Stimulated activated CD8-positive, alpha-beta memory T cell treated with anti-CD3 and anti-CD28 coated beads, Interleukin-7, amount 100 ng/mL, for 48 hours (primary cell): ENCODE measurements at places on chromosomes 11 and 22.

GRCh38 chr22:38314933-38315822 is 2.1 kb downstream of the CSNK1E start:
- DNase-seq: no peak

- peak; percentile 88 for DNase-seq
Observed at GRCh38 chr22:17084554-17085276, at the start of gene IL17RA. TSS of gene IL17RA (plus strand) at chr22:17085000. CDS start at chr22:17085092, 92 bp downstream.

DNA sequence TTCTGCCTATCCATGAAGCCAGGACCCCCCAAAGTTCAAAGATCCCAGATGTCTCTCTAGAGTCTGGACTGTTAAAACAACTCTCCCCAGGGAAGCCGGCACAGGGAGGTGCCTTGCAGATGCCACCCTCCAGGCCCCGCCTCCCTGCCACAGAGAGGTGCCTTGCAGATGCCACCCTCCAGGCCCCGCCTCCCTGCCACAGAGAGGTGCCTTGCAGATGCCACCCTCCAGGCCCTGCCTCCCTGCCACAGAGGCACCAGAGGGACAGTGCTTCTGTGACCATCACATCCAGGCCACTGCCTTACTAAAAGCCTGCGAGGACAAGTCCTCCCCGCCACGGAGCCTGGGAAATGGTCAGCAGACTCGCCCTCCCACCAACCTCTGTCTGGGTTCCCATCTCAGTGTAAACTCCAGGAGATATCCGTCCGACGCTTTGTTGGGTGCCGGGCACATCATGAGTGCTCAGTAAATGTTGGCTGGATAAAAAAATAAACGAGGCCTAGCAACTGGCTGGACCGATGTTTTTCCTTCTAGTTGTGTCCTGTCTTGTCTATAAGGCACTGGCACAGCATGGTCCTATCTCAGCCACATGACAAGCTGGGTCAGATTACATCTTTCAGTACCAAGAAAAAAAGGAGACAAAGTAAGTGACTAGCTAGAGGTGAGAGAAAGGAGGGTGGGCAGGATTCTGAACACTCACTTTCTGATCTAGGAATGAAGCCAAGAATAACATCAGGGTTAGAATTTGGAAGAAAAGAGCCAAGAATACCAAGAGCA is 91.2 kb upstream of the CSNK2A3 start:
- DNase-seq: no peak

DNA sequence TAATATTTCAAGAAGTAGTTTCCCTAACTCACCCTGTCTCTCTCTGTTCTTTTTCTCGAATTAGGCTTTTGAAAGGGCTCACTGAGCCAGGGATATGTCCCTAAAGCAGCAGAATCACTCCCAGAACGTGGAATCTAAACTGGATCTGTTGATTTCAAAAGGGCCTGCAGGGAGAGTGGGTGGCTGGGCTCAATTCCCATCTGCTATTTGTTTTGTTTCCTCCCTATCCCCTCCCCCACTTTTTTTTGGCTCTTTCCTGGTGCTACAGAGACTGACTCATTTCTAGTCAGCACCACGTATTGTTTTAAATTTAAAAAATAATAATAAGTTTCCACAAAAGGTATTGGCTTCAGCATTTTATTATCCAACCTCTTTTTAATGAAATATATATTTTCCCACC is 961.5 kb downstream of the FAM181B start:
- DNase-seq: no peak
